Sciatic nerve (tissue), 2 donors: ENCODE measurements at places on chromosomes 13 and 19.

DNA sequence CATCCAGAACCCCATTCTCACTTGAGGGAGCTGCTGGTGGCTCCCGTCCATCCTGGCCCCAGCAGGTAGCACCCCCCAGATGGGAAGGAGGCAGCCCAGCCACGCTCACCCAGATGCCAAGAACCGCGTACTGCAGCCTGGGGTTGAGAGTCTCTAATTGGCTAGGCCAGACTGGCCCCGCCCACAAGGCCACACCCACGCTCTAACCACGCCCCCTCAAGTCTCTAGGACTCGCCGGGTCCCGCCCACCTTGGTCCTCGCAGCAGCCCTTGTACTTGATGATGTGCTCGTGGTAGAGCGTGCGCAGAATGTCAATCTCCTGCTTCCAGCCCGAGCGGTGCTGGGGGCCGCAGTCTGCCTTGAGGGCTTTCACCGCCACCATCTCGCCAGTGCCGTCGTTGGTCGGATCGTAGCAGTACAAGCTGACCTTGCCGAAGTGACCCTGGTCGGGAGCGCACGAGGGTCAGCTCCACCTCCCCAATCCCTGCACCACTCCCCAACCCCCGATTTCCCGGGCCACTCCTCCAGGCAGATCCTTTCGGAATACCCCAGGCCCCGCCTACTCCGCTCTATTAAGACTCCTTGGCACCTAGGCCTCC, 14.5 kb upstream of the ICAM3 start:
- peak; percentile 92 for DNase-seq

DNA sequence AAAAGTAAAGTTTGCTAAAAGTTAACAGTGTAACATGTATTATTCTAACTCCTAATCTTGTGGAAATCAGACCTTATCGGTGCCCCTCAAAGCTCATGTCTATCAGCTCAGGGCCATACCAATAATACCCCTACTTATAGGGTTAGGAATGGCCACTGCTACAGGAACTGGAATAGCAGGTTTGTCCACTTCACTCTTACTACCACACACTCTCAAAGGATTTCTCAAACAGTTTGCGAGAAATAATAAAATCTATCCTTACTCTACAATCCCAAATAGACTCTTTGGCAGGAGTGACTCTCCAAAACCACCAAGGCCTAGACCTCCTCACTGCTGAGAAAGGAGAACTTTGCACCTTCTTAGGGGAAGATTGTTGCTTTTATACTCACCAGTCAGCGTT, 1677.7 kb downstream of the OLFM4 start:
- no peak for DNase-seq

GRCh38 chr13:53463106-53463505, 434.5 kb downstream of the OLFM4 start:
- DNase-seq = no peak

GRCh38 chr13:30355384-30355699, 48.0 kb upstream of the KATNAL1 start:
- no peak for DNase-seq

DNA sequence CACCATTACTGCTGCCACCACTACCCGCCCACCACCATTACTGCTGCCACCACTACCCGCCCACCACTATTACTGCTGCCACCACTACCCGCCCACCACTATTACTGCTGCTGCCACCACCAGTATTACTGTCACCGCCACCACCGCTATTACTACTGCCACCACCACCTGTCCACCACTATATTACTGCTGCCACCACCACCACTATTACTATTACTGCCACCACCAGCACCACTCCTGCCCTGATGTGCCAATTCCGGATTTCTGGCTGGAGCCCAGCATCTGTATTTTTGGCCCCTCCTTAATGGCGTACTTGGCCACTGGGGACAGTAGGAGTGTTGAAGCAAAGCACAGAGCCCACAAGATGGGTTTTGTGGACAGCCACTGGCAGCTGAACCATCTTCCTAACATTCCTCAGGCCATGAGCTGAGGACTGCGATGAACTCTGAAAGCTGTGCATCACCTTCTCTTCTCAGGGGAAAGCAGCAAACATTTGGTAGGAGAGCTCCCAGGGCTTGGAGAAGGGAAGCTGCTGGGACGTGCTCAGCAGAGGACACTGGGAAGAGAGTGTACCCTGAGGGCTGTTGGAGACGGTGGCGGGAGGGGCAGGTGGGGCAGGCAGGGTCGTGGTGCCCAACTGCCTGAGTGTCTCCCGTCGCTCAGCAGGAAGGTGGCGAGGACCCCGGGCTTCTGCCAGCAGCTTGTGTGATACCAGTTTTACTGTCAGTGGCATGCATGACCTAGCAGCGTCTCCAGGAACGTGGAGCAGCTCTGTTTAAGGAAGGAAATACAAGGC, 23.0 kb downstream of the CUL4A start:
- no peak for DNase-seq

DNA sequence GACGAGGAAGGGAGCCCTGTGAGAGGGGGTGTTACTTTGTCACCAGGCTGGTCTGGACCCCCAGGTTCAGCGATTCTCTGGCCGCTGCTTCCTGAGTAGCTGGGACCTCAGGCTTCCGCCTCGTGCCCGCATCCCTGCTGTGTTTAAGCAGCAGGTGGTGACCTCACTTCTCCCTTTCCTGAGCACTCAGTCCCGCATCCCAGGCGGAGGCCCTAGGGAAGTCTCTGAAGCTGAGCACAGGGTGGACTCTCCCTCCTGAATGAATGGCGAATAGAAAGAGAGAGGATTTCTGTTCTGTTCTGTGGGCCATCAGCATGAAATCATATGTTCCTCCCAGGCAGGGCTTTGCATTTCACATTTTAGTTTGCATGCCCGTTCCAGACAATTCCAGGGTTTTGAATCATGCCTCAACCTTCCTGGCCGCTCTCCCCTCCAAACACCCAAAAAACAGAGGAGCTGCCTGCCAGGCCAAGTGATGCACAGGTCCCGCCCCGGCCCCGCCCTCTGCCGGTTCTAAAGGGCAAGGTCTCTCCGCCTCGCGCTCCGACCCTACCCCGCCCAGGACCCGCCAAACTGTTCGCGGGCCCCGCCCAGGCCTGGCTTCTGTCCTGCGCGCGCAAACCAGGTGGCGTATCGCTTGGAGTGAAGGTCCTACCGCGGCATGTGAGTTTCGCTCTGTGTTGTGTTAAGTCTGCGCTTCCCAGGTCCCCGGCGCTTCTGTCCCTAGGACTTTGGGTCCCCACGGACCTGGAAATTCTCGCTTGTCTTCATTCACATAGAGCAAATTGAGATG, 35.1 kb upstream of the ZNF808 start:
- no peak for DNase-seq

- DNase-seq = no peak
Measured at GRCh38 chr13:58619396-58620113, 988.0 kb downstream of the PCDH17 start.

GRCh38 chr19:50817941-50818858, 5.4 kb downstream of the KLK1 start:
- DNase-seq = no peak

- no peak for DNase-seq
Measured at GRCh38 chr19:5671600-5671999, 8.7 kb downstream of the MICOS13 start.

- no peak for DNase-seq
Measured at GRCh38 chr19:6891761-6892385, 4.5 kb downstream of the ADGRE1 start.

- no peak for DNase-seq
Measured at GRCh38 chr13:106302011-106302410, 233.5 kb downstream of the EFNB2 start.

- no peak for DNase-seq
Measured at GRCh38 chr13:87661471-87661870, 9.7 kb upstream of the SLITRK5 start.

DNA sequence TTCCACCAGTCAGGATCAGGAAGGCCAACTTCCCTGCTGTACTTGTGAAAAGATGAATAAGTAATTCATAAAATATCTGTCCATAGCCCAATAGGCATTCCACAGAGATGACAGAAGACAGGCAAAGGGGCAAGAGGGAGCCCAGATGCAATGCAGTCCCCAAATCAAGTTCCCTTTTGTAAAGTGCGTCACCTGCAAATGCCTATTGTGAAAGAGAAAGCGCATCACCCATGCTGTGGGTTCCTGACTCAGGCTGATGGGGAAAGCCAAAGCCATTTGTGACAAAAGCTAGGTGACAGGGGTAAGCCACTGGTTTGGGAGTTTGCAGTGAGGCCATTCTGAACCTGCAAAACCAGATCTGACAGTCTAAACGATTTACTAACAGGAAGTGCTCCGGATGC, 157.5 kb upstream of the ZNF536 start:
- DNase-seq = no peak

GRCh38 chr19:55467236-55468053, 2.9 kb upstream of the C19orf85 start:
- DNase-seq = peak; percentile 86

DNA sequence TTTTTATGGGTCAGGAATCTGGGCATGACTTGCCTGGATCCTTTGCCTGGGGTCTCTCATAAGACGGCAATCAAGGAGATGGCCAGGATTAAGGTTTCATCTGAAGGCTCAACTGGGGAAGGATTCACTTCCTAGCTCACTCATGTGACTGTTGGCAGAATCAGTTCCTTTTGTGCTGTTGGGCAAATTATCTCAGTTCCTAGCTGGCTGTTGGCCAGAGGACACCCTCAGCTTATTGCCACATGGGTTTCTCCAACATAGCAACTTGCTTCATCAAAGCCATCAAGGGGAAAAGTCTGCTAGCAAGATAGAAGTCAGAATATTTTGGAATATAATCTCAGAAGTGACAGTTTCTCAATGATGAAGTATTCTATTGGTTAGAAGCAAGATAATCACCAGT, 12.2 kb upstream of the EVI5L start:
- no peak for DNase-seq
